ENCODE measurements at places on chromosomes 2 and 18.

GRCh38 chr2:61785583-61785982, 68.3 kb downstream of the FAM161A start:
- DNase-seq: no peak

GRCh38 chr2:224561234-224562005, 23.7 kb downstream of the CUL3 start:
- no peak for DNase-seq

GRCh38 chr2:76953733-76954347, 568.3 kb downstream of the LRRTM4 start:
- no peak for DNase-seq

GRCh38 chr18:47313901-47314300, 62.4 kb upstream of the SKOR2 start:
- DNase-seq: no peak

DNA sequence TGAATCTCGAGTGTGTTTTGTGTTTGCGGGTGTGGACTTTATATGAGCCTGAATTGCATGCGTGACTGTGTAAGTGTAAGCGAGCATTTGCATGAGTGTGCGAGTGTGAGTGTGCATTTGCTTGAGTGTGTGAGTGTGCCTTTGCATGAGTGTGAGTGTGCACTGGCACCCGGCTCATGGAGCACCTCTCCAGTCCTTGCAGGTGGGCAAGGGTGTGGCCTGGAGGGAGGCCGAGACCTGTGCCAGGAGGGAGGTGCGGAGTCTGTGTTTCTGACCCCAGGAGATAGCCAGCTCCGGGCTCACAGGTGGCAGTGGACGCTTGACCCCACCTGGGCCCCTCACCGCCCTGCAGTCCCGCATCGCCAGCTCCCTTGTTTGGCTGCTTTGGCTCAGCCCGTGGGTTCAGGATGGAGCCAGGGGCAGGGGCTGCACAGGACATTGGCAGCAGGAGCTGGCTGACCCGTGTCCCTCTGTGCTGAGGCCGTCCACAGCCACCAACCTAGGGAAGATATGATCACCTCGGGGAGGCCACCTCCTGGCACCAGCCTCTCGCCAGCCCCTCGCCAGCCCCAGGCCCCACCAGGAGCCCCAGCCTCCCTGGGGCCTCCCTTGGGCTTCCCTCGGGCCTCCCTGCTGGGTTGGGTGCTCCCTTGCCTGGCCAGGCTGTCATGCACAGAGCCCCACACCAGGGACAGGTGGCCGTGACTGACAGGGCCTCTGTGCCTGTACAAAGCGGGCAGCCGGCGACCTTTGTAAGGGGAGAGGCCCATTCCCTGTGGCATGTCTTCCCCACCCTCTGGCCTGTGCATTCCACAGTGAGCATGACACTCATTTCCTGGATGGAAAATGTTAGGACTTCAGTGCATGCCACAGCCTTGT, 81.6 kb downstream of the PTGR3 start:
- no peak for DNase-seq

DNA sequence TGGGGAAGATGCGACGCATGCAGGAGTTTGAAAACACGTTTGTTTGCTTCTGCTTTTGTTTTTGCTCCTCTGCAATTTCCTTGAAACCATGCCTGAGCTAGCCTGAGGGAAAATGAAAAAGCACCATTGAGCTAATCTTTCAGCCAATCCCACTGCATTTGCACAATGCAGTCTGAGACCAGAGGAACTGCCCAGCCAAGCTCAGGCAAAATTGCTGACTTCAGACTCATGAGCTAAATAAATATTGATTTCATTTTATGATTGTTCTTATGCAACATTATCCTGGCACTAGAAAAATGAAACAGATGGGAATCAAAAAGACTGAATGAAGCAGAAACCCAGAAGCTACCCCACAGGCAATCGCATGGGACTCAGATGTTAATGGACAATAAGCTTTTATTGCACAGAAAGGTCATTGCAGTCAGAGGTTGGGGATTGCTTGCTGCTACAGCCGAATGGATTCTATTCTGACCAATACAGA, 37.0 kb downstream of the TPRKB start:
- DNase-seq: no peak

GRCh38 chr2:148599109-148599991, 45.2 kb upstream of the EPC2 start:
- no peak for DNase-seq

- DNase-seq: no peak
These were observed 502.3 kb downstream of the PID1 start for GRCh38 chr2:228768818-228769217.

DNA sequence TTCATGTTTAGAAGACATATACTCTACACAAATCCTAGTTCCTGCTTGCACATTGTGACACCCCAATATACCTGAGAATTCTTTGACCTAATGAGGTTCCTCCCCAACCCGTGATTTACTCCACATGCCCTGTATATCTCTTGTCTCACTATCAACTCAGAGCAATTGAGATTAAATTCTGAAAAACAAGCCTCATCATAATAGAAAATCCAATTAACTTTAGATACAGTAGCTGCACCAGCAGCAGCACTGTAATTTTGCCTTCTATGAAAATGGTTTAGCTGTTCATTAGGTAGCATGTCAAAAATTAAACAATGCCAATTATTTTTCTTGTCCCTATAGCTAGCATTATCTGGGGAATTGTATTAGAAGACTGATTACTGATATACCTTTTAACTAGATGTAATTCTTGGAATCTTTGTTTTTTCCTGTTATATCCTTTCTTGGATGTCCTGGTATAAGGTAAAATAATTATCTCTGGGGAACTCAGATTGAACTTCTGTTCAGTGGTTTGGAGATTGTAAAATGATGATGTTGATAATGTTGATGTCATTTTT, 218.9 kb upstream of the TANK start:
- DNase-seq: no peak

- DNase-seq: no peak
These were observed 461.3 kb upstream of the FANCL start for GRCh38 chr2:58702302-58702885.

GRCh38 chr2:12605936-12606335, 110.8 kb upstream of the TRIB2 start:
- DNase-seq: no peak

- DNase-seq: no peak
These were observed 43.5 kb downstream of the SLC39A10 start for GRCh38 chr2:195700480-195700879.

DNA sequence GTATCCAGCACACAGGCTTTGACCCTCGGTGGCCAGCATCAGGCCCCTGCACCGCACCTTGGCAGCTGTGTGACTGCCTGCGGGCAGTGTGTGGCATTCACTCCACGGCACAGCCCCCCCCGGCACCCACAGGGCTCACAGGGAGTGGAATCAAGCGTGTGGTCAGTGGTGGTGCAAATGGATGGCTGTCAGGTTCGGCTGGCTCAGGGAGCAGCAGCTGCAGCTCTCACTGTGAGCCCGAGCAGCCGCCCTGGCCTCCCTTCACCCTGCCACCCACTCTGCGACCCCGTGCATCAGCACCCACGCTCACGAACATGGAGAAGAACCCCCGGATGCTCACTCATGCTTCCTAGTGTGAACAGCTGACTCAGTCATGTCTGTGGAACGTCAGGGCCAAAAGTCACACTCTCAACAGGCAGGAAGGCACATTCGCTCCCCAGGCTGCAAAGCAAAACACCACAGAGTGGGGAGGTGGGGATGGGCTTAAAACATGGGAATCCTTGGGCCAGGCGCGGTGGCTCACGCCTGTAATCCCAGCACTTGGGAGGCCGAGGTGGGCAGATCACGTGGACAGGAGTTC, 41.5 kb upstream of the GPC1 start:
- DNase-seq: no peak

GRCh38 chr2:29262681-29263260, 147.6 kb downstream of the CLIP4 start:
- no peak for DNase-seq

Data from stimulated activated effector memory CD8-positive, alpha-beta T cell treated with anti-CD3 and anti-CD28 coated beads, Interleukin-12 subunit alpha, Interleukin-12 subunit beta, amount 100 ng/mL, for 72 hours (primary cell).